ENCODE measurements at places on chromosomes 5 and 9. TPM values are rescaled to one million over a fixed set of nuclear protein-coding genes. Genes with fewer than 3 reads are reported as not detected.

- no peak for DNase-seq
These were observed 5.8 kb downstream of the TMEM268 start for GRCh38 chr9:114616684-114617520.

- no peak for DNase-seq
These were observed 153.5 kb upstream of the TNPO1 start for GRCh38 chr5:72662936-72663335.

GRCh38 chr9:27142299-27142930 lies 33.4 kb downstream of the TEK start:
- DNase-seq: no peak

GRCh38 chr5:58918021-58918729 lies 335.3 kb downstream of the RAB3C start:
- DNase-seq: peak; percentile 16

Gene SLC22A4
- polyA plus RNA-seq: 6.2 TPM
